ENCODE measurements at places on chromosomes 5 and 9. TPM values are rescaled to one million over a fixed set of nuclear protein-coding genes. Genes with fewer than 3 reads are reported as not detected.

The PDLIM4 gene
- polyA plus RNA-seq, result 190 TPM

The PCDHGB3 gene
- polyA plus RNA-seq, result not detected

The C9orf50 gene
- not detected for polyA plus RNA-seq

The NR5A1 gene
- not detected for polyA plus RNA-seq

The ENTPD2 gene
- 1.4 TPM for polyA plus RNA-seq

The CDH6 gene
- polyA plus RNA-seq, result not detected

DNA sequence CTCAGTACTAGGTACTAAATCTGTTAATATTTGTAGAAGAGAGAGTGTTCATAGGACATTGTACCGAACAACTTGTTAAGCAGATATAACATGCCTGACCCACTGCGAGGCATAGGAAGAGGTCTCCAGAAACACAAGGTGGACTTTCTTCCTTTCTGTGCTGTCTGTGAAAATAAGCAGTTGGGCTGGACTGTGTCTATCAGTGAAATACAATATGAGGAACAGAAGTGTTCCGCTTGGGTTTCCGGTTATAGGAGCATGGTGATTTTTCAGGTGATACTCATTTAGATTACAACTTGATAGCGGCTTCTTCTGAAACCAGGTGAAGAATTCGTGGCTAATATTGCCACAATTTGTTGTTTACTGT lies 60.9 kb upstream of the TLR4 start:
- DNase-seq, result no peak

GRCh38 chr5:137218896-137219295 lies 280.2 kb downstream of the SPOCK1 start:
- peak; percentile 13 for DNase-seq

GRCh38 chr5:156584871-156585270 lies 257.9 kb downstream of the SGCD start:
- DNase-seq, result no peak

DNA sequence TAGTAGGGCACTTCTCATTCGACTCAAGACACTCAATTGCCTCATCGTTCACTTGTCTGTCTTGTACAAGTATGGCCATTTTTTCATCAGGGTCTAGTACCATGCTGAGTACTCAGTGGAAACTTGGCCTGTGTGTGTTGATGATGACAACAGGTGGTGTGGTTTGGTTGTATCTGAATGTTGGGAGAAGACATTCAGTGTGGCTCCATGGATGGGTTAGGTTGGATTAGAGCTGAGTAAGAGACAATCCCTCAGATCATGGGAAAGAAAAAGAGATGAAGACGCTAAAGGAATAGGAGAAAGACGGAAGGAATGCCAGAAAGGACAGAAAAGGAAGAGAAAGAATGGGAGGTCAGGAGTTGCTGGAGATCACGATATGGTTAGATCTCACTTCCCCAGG lies 17.0 kb downstream of the PCDH1 start:
- no peak for DNase-seq

DNA sequence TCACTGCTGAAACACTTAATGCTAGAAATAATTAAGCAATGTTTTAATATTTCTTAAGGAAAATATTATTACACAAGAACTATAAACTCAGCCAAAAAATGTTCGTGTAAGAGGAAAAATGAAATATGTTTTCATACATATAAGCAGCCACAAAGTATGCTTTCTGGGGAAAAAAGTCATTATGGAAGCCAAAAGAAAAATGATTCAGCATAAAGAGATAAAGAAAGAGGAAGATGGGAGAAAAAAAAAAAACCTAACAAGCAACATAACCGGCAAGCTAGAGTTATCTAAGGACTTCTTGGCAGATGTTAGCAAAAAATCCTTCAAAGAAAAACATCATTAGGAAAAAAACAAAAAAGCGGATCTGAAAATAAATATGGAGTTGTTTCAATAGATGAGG lies 179.1 kb downstream of the MUSK start:
- DNase-seq, result no peak

DNA sequence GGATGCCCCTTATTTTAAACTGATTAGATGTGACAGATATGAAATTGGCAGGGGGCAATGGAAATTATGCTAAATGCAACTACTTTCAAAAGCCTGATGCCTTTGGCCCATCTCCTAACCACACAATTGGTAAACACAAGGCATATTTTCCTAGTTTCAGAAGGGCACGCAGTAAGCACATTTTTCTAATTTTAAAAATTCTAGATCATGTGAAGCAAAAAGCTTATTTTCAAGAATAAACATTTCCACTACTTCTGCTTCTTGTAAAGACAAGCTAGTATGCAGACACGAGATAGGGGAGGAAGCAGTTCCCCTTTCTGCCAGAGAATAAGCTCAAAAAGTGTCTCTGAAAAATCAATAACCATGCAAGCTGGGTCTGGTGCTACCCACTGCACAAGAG lies 67.7 kb downstream of the ABCA1 start:
- DNase-seq, result no peak

DNA sequence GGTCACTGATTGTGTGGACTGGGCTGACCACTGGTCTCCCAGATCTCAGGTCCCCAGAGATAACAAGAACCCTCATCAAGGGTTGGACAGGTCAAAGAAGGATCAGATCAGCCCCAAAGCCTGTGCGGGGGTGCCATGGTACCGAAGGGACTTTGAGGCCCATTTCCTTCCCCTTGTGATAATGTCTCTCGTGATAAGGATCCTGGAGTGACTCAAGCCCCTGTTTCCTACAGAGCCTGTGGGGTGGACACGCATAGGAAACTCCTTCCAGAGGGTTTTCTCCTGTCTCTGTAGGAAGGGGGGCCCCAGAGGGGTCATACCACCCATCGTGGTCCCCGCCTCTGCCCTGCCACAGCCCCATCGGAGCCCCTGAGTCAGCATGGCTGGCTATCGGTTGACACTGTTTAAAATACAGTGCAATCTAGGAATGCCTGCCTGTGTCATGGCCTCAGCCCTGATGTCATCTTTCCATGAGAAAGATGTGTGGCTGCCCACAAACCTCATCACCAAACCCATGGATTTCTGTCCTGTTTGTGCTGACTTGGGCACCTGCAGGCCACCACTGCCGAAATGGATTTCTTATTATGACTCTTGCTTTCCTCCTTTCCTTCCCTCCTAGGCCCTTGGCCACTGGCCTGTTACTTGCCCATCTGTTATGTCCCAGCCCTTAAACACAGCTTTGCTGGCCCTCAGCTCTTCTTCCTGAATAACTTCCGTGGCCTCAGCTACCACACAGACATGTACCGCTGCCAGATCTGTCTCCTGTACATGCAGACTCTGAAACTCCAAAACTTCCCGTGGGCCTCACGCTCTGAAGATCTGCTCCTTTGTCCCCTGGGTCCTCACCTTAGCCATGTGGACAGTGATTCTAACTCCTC lies 2.9 kb upstream of the CSF2 start:
- DNase-seq, result no peak

DNA sequence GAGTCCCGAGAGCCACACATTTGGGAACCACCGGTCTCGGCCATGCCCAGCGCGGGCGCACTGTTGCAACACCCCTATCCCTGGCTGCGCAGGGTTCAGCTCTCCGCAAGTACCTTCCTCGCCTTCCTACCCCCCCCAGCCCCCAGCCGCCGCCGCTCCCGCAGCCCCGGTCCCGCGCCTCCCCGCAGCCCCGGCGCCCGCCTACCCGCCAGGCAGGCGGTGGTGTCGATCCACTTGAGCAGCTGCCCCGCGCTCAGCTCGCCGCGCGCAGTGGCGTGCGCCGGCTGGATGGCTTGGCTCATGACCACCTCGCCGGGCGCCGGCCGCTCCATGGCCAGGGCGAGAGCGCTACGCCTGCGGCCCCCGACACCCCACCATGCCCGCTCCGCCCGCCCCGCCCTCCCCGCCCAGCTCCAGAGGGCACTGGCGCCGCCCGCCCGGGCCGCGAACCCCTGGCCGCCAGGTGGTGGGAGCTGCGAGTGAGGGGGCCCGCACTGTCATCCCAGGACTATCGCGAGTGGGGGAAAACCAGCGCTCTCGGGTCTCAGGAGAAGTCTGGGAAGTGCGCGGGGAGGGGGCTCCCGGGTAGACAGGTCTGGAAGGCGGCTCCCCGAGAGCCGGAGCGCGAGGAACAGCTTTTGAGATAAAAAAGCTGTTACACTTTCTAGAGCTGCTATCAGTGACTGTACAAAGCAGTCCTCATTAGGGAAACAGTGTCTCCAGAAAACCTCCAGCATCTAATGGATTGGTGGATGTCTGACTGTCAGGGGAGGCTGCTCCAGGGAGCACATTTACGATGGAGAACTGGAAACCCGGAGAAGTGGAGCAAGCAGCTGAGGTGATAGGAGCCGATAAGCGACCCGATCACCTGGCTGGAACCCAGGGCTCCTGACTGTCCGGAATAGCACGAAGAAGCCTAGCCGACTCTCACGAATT lies at the start of gene ACOT12:
ACOT12 (minus strand) TSS at position 352 of the 936 bp plus-strand sequence; CDS start at position 332, 20 bp downstream.
- DNase-seq, result no peak

GRCh38 chr5:90017239-90017638 lies 392.3 kb downstream of the CETN3 start:
- no peak for DNase-seq

DNA sequence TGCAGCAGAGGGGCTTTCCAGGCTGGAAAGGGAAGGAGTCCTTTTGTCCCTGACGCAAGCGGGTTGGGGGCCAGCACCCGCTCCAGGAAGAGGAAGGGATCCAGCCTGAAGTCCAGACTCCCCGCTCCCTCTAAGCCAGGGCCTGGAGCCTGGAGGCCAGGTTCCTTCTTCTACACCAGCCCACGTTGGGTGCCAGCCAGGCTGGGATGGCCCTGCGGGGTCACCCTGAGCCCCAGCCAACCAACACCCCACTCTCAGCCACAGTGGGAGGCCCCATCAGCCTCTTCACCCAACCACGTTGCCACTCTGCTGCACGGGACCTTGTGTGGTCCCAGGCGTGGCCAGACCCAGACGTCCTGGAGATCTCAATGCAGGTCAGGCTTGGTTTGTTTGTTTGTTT lies 970 bp upstream of the FUT7 start:
- no peak for DNase-seq

DNA sequence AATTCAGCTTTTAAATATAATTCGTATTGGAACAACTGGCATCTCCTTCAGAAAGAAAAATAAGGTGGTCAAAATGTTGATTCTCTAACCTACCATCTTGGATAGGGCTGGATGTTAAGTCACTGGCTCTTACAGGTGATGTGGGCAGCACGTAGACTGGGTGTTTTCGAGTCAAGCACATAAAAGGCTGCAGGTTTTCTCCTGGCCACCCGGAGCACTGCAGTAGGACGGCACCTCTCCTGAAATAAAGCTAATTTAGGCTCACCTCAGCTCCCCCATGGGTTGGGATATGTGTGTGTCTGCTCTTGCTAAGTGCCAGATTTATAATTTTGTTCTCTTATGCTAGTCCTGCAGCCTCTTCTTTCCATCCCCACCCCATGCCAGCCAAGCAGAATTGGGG lies 80.3 kb downstream of the IQGAP2 start:
- DNase-seq, result no peak

DNA sequence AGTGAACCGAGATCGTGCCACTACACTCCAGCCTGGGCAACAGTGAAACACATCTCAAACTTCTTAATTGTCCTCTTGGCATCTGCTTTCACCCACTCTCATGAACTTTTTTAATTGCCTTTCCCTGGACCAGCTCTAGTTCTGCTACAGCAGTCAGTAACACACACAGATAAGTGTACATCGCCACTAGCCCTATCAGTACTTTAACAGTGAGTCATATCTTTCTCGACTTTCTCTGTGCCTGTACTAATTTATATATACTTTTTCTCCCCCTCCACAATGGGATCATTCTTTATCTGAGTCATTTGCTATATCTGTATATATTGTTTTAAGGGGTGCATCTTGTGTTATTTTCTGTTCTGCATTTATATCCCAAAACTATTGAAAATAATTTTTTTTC lies 6.7 kb downstream of the CDC37L1 start:
- DNase-seq, result no peak

GRCh38 chr5:172821340-172821985 lies 12.6 kb upstream of the ERGIC1 start:
- DNase-seq, result no peak

GRCh38 chr5:156589104-156589945 lies 260.8 kb upstream of the PPP1R2B start:
- no peak for DNase-seq

DNA sequence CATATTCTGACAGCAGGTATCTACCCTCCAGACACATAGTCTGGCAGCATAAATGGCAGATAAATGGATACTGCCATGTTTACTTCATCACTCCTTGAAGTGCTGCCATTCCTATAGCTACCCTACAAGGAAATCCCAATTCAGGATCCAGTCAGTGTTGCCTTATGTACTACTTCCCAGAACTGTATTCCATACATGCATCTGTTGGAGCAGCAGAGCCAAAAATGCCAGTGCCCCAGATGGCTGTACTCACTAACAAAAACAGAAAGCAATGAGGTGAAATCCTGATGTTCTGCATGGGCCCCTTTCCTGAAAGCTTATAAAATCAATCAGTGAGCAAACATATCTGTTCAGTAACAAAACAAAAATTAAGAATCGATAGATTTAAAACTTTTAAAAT lies 490.0 kb upstream of the COX7C start:
- DNase-seq, result no peak

- DNase-seq, result peak; percentile 32
Observed at GRCh38 chr5:88883836-88884607, 1.0 kb upstream of the MEF2C start.

- peak; percentile 94 for DNase-seq
Observed at GRCh38 chr9:33506626-33507370, 17.3 kb upstream of the ANKRD18B start.

- DNase-seq, result no peak
Observed at GRCh38 chr5:149672701-149673476, 57.2 kb upstream of the PPARGC1B start.

DNA sequence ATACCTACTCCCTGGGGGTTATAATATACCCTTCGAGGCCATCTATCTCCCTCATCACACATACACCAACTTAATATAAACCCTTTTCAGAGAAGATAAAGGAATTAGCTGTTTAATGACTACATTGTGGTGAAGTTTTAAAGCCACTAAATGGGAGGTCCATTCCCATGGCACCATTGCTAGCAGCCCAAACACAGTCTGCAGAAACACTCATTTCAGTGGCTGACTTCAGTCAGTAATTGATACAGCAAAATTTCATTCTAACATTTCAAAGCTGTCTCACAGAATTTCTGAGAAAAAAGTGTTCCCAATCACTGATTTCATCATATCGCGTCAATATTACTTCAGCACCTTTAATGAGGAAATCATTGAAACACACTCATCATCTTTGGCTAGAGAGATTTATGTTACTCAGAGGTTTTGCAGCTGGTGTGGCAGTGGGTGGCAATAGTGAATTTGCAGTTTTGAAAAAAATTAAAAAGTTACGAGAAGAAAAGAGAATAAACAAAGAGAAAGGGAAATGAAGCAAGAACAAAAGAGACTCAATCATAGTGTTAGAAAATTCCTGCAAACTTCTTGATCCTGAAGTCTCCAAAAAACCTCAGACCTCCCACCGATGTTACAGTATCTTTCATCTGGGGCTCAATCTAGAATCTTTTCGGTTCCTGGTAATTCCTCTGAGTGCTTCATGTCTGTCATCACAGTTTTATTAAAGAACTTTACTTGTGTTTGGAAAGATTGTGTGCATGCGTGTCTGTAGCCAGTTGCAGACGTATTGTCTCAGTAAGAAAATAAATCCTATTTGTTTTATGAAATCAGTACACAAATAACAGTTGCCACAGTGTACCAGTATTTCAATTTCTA lies 105.0 kb downstream of the ERCC6L2 start:
- DNase-seq, result no peak
